OCI-M1 (cell line): ENCODE measurements at places on chromosomes 6 and 20.

DNA sequence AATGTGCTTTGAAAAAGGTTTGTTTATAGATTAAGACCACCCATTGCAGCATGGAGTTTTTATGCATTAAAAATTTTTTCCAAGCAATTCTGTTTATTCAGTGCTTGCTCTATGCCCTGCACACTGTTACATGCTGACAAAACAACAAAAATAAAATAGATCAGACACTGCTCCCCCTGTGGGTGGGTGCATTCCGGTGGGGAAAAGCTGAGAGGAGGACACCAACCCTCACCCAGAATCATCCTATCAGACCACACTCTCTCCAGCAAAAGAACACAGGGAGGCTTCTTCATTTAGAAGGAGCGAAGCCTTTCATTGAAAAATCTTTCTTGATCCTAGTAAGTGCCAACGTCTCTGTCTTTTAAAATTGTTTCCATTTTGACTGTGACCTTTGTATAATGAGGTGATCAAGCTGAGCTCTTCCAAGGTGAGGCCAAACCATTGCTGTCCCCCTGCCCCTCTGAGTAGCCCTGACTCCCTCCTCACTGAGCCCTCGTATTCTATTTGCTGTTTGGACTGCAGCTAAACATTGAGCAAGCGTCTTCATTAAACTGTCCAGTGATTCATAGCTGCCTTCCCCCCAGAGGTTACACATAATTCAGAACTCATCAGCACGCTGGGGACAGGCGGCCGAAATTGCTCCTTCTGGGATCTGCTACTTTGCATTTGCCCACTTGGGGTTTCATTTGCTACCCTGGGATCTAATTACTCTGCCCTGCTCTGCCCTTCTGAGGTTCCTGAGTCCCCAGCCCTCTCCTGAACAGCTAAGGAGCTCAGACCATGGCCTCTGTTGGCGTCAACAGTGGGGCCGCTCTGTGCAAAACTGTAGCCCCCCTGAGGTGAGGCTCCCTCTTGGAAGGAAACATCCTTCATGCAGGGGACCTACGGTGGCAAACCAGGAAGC lies 102.4 kb downstream of the F13A1 start:
- no peak for DNase-seq

DNA sequence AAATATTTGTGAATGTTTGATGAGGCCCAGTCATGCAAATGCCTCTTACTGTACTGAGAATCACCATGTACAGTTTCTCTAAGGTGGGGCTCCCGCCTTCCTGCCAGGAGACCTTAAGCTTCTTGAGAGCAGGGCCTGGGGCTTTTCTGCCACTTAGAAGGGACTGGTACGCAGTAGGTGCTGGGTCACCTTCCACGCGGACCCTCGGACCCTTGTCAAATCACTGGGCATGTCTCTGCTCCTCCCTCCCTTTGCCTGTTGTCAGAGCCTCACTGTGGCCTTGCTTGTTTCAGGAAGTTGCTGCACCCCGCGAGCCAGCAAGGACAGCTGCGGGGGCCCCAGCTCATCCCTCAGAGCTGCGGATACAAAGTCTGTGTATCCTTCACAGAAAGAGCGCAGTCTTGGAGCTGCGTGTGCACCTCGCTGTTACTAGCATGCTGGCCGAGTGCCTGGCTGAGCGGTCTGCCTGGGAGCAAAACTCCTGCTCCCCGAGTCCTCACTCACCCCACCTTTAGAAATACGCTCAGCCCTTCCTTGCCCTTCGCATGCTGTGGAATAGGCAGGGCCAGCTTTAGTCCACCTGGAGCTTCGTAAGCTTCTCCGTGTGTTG lies 30.7 kb upstream of the IRF4 start:
- DNase-seq, result no peak

GRCh38 chr20:5654557-5654956 lies 95.6 kb upstream of the SHLD1 start:
- peak; percentile 20 for DNase-seq

DNA sequence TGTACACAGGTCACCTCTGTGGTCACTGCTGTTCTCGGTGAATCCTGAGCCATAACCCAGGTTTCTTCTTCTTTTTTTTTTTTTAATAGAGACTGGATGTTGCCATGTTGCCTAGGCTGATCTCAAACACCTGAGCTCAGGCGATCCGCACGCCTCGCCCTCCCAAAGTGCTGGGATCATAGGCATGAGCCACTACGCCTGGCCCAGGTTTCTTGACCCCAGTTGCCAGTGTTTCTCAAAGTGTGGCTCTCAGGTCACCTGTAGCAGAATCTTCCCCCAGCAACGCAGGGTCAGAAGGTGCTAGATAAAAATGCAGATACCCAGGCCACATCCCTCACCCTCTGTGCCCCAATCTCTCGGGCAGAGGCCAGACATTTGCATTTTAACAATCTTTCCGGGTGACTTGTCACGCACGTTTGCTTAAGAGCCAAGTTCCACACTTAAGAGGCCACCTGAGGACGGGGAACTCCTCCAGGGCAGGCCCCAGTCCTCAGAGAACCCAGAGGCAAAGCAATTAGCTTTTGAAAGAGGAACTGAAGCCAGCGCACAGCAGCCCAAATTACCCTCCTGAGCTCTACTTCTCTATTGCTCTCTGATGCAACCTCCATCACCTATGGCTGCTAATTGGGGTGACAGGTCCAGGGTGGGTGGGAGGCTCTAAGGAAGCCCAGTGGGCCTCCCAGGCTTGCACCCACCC lies 81.8 kb downstream of the NFATC2 start:
- DNase-seq, result no peak

- peak; percentile 87 for DNase-seq
These were observed 8.9 kb upstream of the AHI1 start for GRCh38 chr6:135506270-135506997.

DNA sequence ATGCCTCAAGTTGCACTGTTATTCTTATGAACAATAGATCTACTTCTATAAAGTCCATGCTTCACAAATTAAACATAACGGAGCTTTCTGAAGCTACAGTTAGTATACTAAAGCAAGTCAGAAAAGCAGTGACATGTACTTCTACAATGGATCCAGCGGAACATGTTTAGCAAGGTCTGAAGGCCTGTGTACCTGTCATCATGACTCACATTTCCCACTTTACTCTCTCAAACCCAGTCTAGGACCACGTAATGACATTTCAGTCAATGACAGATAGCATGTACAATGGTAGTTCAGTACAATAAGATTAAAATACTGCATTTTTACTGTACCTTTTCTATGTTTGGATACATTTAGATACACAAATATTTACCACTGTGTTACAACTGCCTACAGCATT lies 132.1 kb downstream of the MMS22L start:
- DNase-seq, result no peak

GRCh38 chr6:50698546-50698945 lies 14.8 kb upstream of the TFAP2D start:
- peak; percentile 24 for DNase-seq

GRCh38 chr20:57866250-57867106 lies 156.7 kb upstream of the PMEPA1 start:
- no peak for DNase-seq

DNA sequence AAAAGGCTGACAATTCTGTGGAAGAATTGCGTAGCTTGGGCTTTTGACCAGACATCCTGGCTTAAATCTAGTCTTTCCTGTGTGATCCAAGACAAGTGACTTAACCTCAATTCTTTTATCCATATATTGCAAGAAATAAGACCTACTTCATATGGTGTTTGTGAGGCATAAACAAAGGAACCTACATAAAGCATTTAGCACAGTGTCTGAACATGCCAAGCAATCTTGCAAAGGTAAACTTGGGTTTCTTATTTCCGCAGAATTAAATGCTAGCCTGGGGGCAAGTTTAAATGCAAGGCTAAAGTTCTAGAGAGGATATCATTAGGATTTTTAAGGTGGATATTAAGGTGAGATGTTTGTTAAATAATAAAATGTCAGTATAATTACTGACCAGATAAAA lies 47.9 kb downstream of the HDDC2 start:
- no peak for DNase-seq

GRCh38 chr6:108120311-108120710 lies 45.5 kb upstream of the NR2E1 start:
- DNase-seq, result no peak
